ENCODE measurements at places on chromosomes 5 and 9.

GRCh38 chr9:114501796-114502682, 3.2 kb downstream of the WHRN start:
- DNase-seq: no peak

DNA sequence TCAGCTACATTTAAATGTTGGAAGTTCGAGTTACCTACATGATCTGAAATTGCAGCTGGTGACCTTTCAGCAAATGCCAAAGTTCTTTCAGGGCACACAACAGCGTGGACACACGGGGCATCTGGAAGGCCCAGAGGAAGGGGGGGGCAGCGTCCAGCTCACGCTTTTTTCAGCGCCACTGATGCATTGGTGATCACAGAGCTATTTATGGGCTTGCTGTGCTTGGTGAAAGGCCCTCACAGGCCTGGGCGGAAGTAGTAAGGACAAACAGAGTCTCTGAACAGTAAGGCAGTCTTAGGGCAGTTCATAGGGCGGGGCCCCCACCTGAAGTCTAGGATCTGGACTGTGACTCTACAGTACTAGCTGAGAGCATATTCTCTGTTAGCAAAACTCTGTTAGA, 6.6 kb upstream of the FBP2 start:
- DNase-seq: no peak

GRCh38 chr9:19074836-19075235, 25.6 kb downstream of the RRAGA start:
- DNase-seq: no peak

DNA sequence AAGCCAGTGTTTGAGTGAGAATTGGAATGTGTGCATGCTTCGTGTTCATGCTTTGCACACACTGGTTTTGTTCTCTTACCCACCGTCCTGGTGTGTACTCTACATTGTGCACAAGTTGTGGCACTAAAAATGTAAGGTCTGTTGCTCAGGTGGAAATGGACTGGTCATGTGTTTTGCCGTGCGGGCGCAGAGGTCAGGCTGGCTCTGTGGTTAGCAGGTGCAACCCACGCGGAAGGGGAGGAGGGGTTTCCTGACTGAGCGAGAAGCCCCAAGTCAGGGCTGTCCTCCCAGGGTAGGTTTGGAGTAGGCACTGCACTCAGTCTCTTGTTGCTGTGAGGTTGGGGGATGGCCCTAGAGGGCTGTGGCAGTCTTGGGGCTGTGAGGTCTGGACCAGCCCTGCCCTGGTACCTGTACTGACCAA, 86.6 kb downstream of the EHMT1 start:
- DNase-seq: no peak

GRCh38 chr5:180353980-180354452, 880 bp upstream of the GFPT2 start:
- peak; percentile 19 for DNase-seq

GRCh38 chr5:171623551-171624097, 162.0 kb upstream of the SMIM23 start:
- no peak for DNase-seq

GRCh38 chr5:132067451-132067850, 6.1 kb upstream of the CSF2 start:
- DNase-seq: no peak

DNA sequence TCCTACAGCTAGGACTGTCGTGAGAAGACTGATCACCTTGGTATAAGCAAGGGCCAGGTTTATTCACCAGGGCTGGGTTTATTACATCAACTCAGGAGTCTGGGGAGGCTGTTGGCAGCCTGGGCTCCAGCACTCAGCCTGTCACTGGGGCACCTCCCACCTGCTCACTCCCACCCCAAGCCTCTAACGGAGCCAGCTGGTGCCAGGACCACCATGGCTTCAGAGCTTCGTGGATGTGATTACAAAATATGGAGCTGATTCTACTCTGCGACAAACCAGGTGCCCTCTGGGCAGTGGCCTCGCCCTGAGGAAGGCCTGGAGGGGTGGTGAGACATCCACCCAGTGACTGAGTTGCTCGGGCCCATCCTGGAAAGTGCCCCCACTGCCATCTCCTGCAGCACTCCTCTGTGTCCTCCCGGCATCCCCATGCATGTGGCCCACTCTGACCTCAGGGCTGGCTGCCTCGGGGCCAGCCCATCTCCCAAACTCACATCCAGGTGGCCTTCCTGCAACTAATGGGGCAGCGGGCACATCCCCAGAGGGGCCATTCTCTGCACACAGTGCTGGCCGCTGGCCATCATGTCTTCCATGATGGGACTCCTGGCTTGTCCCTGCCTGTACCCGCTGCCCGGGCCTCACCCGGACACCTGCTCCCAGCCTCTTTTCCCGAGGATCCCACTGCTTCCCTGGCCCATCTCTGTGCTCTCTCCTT, 49.6 kb downstream of the SECISBP2 start:
- DNase-seq: no peak

- DNase-seq: no peak
These were observed 160.7 kb upstream of the DAPK1 start for GRCh38 chr9:87336914-87337333.

- peak; percentile 22 for DNase-seq
These were observed 15.1 kb upstream of the LPCAT1 start for GRCh38 chr5:1538741-1539392.

GRCh38 chr5:175457466-175457865, 13.5 kb upstream of the DRD1 start:
- no peak for DNase-seq

DNA sequence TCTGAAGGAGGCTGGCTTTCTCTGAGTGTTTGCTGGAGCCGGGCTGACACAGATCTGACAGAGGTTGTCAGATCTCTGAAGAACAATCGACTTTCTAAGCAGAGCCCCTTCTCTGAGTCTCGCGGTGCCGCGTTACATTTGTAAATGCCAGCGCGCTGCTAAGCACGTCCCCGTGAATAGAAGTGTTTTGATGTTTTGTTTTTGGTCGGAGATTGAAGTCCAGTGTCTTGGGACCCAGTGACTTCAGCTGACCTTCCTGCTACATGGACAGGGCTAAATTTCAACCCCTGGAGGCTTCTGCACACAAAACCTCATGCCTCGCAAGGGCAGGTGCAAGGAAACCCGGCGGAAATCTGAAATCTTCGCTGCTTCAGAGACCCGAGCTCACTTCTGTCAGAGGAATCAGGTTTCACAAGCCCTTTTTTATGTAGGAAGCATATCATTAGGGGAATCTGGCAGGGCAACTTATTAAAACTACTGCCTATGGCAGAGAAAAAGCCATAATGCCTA, 27.2 kb downstream of the NEUROG1 start:
- no peak for DNase-seq

All from Right ventricle myocardium superior (tissue), 1 donor.